D721Med (cell line): ENCODE measurements at places on chromosomes 12 and 14.

DNA sequence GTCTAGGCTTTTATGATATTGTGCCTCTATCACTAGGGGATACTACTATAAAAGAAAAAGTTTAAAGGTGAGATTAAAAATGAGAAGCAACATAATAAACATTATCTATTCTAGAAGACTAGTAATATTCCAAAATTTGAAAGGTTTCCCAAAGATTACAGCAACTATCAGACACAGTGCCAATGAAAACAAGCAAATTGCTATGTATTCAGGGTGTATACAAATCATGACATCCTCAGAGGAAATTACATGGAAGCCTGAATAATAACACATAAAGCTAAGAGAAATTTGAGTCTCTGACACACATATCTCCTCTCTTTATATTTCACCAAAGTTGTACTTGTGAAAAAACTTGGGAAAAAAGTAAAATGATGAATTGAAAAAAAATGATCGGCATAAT is 327.0 kb downstream of the SEC23A start:
- no peak for DNase-seq

- no peak for DNase-seq
These were observed 966 bp downstream of the BICD1 start for GRCh38 chr12:32107359-32108267.

DNA sequence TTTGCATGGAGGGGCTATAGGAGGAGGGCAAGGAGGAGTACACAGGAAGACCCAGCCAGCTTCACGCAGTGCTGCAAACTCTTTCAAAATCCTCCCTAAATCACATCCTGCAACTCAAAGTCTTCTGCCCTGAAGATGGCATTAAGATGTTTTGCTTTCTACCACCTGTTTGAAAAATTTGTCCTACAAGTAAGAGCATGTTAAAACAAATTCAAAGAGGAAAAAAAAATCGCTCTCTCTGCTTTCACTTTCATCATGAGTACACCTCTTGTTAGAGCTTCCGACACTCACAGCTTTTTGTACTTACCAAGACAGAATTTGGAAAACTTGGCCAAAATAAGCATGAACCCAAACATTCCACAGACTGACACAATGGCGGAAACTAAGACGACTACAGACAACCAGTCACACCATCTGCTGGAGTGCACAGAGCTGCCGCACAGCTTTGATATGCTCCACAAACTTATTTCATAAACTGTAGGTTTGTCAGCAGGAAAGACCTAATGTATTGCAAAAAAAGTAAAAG is 21.3 kb downstream of the GCH1 start:
- no peak for DNase-seq

GRCh38 chr12:2248087-2248900 is 195.5 kb downstream of the CACNA1C start:
- no peak for DNase-seq

GRCh38 chr12:56840922-56841321 is 77.8 kb downstream of the HSD17B6 start:
- no peak for DNase-seq

GRCh38 chr14:69092840-69093422 is 60.0 kb downstream of the DCAF5 start:
- no peak for DNase-seq

- no peak for DNase-seq
These were observed 57.0 kb downstream of the PLEKHG7 start for GRCh38 chr12:92759634-92760268.

DNA sequence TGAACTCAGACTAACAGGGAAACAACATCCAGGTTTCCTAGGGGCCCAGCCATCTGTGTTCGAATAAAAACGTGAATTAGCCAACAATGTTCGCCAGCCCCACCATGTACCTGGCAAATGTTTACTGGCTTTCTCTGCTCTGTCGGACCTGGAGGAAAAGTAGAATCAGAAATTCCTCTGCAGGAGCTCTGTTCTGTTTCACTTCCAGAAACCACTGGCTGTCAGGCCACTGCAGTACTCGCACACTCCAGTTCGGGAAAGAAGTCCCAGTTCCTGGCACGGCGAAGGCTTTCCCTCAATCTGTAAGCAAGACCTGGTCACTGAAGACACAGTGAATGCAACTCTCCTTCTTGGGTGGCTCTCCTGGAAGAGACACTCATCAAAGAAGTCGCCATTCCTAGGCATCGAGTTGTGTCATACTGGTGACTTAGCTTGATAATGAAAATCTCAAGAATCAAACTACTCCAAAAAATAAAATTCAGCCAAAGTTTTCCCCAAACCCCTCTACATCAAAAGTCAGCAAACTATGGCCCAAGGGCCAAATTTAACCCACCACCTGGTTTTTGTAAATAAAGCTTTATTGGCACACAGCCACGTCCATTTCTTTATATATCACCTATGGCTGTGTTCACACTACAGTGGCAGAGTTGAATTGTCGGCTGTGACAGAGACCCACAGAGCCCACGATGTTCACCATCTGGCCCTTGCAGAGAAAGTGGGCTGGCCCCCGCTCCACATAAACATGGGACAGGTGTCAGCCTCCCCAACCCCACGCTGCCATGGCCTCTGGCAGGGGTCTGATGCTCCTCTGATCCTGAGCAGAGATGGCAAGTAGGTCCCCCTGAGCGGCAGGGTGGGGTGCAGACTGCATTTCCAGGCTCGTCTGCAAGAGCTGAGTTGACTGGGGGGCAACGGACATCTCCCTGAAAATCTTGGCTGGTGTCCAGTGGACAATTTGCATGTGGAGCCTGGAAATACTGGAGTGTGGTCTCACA is 189.2 kb upstream of the DIO3 start:
- no peak for DNase-seq

DNA sequence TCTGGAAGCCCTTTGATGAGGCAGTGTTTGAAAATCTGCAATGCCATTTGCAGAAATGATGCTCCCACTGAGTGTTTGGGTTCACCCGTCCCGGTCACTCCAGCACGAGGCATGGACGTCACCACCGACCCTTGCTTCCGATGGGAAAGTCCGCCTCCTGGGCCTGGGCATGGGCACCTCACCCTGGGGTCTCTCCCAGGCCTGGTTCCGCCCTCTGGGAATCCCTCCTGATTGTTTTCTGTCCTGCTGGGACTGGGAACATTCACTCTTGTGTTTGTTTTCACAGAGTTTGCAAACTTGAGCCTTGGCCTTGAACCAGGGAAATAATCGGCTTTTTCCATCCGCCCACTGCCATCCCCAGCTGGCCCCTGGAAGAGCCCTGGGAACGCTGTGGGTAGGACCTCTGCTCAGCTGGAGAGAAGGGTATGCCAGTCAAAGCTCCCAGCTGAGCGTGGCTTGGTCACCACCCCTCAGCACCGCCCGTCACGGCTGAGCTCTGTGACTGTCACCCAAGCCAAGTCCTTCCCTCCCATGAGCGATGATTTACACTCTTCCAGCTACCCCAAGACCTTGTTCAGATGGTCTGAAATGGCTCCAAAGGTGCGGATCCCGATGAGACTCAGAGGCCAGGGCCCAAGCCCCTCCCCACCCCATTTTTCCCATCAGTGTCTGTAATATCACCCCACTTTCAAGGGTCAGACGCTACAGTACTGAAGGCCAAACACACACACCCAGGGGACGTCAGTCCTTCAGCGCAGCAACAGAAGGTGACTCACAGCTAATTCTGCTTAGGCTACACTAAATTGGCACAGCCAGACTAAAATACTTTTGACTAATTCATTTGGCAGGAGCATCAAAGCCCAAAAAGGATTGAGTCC is 34.1 kb upstream of the FZD10 start:
- no peak for DNase-seq

- no peak for DNase-seq
These were observed 101.3 kb downstream of the PTPRB start for GRCh38 chr12:70535896-70536374.

- no peak for DNase-seq
These were observed 61.0 kb downstream of the HMGA2 start for GRCh38 chr12:65885312-65885711.

- no peak for DNase-seq
These were observed 278.1 kb upstream of the LMO3 start for GRCh38 chr12:16884056-16884455.

DNA sequence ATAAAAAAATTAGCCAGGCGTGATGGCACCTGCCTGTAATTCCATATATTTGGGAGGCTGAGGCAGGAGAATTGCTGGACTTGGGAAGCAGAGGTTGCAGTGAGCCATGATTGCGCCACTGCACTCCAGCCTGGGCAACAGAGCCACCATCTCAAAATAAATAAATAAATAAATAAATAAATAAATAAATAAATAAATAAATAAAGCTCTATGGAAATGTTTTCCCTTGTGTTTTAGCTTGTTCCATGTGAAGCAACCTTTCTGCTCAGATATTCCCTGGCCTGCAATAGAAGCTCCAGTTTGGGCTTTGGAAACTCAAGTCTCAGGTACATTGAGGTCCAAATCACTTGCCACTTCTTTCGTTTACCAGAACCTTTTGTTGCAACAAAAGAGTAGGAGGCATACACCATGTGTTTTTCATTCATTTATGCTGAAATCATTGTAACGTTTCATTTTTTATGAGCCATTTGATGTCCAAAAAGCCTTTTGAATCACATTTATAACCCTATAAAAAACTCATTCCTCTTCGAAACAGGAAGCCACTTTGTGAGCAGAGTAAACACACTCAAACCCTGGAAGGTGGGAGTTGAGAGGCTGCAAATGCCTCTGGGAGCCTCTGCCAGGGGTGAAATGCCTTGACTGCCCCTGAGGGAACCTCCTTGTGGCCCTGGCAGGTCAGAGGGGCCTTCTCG is 376.6 kb upstream of the TBX3 start:
- DNase-seq = no peak

- no peak for DNase-seq
These were observed 74.1 kb upstream of the DDHD1 start for GRCh38 chr14:53227154-53227718.

- DNase-seq = no peak
These were observed 6.8 kb downstream of the MMP17 start for GRCh38 chr12:131834798-131835615.

DNA sequence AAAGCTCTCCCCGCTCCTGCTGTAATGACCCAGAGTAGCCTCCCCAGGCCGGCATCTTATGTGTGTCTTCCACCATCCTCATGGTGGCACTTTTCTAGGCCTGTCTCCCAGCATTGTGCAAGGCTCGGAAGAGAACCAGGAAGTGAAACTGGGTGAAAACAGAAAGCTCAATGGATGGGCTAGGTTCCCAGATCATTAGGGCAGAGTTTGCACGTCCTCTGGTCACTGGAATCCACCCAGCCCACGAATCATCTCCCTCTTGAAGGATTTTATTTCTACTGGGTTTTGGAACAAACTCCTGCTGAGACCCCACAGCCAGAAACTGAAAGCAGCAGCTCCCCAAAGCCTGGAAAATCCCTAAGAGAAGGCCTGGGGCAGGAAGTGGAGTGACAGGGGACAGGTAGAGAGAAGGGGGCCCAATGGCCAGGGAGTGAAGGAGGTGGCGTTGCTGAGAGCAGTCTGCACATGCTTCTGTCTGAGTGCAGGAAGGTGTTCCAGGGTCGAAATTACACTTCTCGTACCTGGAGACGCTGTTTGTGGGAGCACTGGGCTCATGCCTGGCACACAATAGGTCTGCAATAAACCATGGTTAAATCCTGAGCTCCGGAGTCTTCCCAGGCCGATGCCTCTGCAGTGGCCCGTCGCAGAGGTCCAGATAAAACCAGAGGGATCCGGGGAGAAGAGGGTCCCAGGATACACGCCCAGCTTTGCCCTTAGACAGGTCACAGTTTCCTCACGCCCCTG is 15.6 kb downstream of the ACVRL1 start:
- DNase-seq = no peak

- DNase-seq = no peak
These were observed 677 bp downstream of the TNS2 start for GRCh38 chr12:53050426-53051057.

DNA sequence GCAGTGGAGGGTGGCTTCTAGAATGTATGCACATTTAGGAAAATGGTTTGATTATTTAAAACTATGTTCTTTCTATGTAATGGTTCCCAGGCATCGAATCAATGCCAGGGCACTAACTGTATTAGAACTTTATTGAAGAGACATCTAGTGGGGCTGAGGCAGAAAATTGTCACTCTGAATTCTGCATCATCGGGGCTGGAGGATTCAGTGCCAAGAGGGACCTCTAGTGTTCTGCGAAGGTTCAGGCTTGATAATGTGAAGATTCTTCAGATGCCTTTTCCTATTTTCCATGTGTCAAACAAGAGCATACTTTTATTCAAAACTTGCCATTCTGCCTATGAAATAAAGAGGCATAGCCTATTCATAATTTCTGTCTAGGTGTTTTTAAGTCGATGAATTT is 146.3 kb downstream of the CAND1 start:
- no peak for DNase-seq

DNA sequence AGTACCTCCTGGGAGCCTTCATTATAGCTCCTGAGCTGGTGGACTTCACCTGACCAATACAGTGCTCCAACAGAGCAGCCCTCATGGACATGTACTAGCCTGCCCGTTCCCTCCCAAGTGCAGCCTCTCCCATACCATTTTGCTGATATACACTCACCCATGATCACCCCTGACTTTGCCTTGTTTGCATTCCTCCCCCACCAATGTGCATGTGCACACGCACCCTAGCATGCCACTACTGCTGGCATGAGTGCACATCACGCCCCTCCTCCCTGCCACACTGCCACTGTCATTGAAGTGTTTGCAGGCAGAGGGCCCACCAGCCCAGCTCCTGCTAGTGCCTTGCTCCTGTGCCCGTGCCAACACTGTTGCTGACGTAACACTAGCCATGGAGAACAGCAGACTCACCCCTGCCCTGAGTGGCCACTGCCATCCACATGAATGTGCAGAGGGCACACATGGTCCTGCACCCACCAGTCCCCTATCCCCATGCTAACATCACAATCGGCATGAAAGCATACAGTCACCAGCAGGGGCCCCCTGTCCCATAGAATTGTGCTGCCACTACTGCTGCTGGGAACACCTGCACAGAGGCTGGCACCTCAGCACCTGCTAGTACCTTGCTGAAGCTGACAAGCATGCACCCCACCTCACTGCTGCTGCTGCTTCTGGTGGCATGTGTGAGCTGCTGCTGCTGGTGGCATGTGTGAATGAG is 110.3 kb downstream of the SINHCAF start:
- no peak for DNase-seq

DNA sequence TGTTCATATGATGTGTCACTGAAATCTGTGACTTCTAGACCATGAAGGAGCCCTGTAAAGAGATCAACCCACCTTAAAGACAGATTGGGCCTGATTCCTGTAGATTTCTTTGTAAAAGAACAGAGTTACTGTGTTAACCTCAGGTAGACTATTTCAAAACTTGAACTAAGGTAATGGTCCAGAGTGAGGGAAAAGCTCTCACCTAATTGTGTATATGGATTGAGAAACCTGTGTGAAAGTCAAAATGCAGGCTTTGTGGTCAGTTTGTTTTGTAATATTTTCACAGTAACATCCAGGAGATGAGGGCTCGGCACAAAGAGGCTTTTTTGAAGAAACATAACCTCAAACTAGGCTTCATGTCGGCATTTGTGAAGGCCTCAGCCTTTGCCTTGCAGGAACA is 16.4 kb downstream of the DLST start:
- no peak for DNase-seq

GRCh38 chr14:23185063-23185462 is 1.6 kb upstream of the SLC7A8 start:
- DNase-seq = no peak

GRCh38 chr14:74313601-74314000 is 10.9 kb upstream of the ABCD4 start:
- no peak for DNase-seq

GRCh38 chr12:70486588-70486987 is 120.5 kb downstream of the KCNMB4 start:
- no peak for DNase-seq
